Naive thymus-derived CD4-positive, alpha-beta T cell (primary cell): ENCODE measurements at places on chromosomes 7 and 10.

GRCh38 chr7:129159539-129159938 is 15.0 kb downstream of the TSPAN33 start:
- DNase-seq: no peak

DNA sequence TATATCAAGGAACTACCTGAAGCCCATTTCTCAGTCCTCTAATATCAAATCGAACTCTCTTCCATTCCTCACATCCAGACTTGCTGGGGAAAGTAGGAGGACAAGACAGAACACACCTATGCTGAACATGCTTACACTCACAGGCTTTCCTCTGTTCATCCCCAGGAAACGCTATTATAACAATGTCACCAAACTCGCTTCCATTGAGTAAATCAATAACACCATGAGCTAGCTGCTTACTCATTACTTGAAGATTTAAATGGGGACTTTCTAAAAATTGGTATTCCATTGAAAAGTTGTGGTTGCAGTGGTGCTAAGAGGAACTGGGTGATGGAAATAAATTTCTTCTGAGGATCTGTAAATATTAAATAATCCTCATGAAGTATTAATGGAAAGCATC is 88.8 kb downstream of the SLC25A13 start:
- DNase-seq: no peak

DNA sequence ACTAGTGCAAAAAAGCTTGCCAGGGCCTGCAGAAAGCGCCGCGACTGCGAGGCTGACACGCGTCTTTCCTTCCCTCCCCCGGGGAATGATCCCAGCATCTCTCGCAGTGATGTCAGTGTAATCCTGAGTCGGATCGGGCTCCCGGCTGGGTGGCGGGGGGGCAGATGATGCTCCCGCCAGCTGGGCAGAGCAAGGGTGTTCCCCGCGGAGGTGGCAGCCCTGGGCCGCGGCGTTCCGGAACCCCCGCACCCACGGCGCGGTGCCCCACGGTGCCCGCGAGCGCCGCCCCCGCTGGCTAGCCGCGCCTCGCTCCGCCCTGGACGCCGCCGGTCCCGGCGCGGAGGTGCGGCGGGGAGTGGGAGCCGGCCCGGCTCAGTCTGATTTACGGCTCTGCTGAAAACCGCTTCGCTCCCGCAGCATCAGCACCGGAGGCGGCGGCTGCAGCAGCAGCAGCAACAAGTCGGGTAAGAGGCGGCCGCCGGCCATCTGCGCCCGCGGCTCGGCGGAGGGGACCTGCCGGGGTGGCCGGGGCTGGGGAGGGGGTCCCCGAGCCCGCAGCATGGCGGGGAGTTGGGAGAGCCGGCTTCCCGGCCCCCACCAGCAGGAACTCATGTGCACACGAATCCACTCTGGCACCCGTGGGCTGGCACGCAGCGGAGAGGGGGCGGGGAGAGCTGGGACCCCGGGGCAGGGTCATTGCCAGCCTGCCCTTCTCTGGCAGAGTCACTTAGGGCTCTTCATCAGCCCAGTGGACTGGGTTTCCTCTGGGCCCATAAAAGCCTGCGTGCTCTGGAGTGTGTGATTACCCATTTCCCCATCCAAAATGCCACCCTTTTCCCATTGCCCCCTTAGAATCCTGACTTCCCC is at the start of gene ZNF365:
TSS of gene ZNF365 (plus strand) at position 375 of the 867 bp plus-strand sequence. CDS start 1,825 bp downstream, outside the sequence.
- DNase-seq: peak; percentile 10

GRCh38 chr7:1950452-1951158 is 280.5 kb downstream of the ELFN1 start:
- DNase-seq: no peak

DNA sequence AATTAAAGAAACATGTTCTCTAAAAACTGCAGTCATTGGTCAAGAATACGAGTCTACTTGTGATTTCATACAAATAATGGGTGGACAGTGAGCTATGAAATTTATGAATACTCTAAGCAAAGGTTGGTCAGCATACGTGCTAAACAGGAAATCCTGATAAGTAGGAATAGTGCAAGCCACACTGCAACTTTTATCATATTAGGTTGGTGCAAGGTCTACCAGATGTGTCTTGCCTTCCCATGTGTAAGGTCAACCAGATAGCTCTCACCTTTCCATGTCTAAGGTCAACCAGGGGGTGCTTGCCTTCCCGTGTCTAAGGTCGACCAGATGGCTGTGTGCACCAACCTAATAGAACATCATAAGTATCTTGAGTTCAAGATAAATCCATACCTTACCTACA is 2.0 kb upstream of the ITGB1 start:
- DNase-seq: no peak

DNA sequence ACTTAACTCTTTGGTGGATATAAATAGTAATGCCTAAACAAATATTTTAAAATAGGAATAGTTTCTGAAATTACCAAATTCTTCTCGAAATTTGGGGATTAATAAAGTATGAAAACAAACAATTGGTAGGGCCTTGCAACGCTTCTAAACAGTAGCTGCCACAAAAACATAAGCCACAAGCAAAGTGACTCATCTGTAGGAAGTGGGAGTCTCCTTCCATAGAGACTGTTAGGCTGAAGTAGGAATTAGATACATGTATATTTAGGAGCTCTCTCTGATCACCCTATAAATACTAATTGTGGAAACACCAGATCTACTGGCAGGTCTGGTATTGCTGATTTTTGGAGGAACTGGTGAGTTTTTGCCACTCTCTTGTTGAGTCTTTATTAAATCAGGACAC is 5.7 kb upstream of the LMOD2 start:
- no peak for DNase-seq

DNA sequence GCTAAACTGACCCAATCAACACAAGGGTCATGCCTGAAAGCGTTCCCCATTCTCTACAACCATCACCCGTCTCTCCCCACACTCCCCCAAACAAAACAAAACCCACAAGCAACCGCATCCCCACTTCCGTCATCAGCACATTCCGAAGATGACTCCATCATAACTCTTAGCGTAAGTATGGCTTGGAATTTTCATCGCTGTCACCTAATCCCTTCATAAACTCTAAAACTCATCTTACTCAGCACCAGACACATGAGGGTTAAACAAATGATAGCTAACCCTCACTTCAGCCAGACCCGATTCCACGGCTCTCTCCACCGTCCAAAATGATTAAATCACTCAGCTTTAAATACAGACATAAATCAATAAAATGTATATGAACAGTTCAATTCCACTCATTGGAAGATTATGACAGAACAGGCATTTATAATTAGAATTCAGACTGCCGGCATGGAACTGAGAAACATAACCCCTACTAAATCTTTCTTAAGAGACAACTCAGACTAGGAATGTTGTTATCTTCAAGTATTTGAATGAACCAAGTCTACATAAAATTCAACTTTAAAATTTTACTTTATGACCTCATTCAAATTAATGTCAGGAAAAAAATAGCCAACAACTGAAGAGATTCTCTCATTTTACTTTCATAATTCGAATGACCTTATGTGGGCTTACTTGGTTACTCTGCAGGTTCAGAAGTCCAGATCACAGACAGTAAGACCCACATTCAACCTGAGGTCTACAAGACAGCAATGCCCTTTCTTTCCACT is 215.9 kb downstream of the PARD3 start:
- DNase-seq: no peak

GRCh38 chr10:130560573-130560972 is 424.4 kb downstream of the GLRX3 start:
- no peak for DNase-seq

- no peak for DNase-seq
These were observed 91.7 kb upstream of the HPS1 start for GRCh38 chr10:98538472-98538871.

- no peak for DNase-seq
These were observed 394.7 kb downstream of the AUTS2 start for GRCh38 chr7:69992938-69993337.

DNA sequence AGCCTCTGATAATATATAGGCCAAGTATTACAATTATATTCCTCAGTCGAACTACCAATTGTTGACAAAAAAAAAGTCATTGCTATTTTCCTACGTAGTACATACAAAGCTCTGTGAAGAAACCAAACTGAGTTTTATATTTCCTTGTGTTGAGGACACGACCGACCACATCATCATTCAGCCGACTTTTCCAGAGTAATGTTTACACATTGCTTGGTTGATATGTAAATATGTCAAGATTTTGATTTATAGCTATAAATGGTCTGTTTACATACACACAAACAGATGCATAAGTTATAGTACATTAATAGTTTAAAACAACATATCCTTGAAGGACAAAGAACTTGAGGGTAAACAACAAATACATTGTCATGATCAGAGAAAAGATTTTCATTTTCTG is 121.5 kb downstream of the CRPPA start:
- no peak for DNase-seq

DNA sequence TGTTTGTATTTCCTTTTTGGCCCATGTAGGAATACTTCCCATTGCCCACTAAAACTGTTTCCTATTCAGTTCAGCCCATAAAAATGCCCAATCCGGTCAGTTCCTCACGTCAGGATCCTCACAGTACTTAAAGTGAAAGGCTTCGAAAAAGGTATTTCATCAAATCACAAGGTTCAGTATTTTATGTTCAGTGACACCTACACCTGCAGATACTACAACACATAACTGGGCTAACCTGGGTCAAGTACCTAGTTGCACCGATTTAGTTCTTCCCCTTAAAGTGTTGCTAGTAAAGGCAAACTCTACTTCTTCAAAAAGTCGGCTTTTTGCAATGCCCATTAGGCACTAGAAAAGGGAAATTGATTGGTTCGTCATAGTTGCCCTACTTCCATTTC is 1.1 kb downstream of the SNX13 start:
- peak; percentile 5 for DNase-seq

DNA sequence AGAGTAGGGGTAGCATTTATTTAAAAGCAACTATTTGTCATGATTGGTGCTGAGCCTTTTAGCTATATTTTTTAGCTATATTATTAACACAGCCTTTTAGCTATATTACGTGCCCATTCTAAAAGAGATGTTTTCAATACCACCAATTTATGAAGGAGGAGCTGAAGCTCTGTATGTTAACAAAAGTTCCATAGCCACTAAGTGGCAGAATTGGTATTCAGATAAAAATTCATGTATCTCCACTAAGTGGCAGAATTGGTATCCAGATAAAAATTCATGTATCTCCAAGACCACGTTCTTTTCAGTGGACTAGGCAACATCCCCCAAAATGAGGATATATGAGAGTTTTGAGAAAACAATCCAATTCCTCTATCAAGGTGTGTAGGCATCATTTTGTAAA is 268.6 kb downstream of the HGF start:
- no peak for DNase-seq

GRCh38 chr7:105794741-105795729 is 81.4 kb downstream of the ATXN7L1 start:
- no peak for DNase-seq

GRCh38 chr10:77163670-77164348 is 473.8 kb downstream of the KCNMA1 start:
- no peak for DNase-seq

GRCh38 chr10:306675-307185 is 171.5 kb downstream of the ZMYND11 start:
- no peak for DNase-seq

DNA sequence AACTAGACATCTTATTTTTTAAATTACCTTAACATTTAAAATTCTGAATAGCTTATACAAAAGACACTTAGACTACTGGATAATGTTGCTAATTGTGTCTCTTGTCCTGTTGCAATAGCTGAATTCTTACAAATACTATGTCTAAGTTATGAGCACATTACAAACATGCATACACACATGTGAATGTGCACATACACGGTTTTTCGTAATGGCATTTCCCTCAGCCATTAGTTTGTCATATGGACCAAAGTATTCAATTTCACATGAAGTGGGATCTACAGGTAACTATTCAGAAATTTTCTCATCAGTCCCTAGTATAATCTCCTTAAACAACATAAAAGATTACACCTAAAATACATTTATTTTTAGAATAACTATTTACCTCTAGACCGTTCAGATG is 178.6 kb upstream of the BET1 start:
- DNase-seq: no peak

DNA sequence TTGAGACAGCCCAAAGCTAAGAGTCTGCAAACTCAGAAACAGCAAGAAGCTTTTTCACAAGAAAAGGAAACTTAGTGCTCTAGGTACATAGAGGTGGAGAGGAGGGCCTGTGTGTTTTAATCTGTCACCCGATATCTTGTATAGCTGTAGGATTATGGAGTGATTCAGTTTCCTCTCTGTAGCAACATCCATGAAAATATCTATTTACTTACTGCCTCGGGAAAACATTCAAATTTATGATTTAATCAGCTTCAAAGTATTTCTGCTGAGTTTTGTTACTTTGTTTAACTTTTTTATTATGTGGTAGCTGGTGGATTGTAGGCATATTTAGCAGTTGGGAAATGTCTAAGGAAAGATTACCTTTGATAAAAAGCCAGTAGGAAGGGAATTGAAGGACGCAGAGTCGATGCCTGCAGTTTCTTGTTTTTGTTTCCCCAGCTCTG is 292.0 kb downstream of the CCDC3 start:
- DNase-seq: no peak

DNA sequence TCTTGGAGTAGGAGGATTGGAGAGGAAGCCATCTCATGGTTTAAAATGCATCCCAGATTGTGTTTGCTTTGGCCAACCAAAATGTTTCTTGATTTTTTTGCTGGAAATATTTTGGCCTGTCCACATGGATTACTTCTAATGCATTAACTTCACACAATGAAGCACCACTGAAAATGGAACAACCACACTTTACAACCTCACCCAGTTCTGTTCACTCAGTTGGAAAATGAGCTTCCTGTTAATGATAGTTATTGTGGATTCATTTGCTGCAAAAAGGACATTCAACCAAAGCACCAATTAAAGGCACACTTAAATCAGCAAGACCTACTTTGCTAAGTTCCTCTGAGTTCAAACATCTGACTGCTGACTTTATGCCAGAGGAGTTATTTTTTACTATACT is 11.3 kb upstream of the A1CF start:
- no peak for DNase-seq

- DNase-seq: no peak
These were observed 3.1 kb upstream of the ADAM12 start for GRCh38 chr10:126391192-126391885.

- no peak for DNase-seq
These were observed 19.9 kb downstream of the MACC1 start for GRCh38 chr7:20197125-20197748.
